ENCODE measurements at places on chromosomes 2 and 18.

GRCh38 chr2:62424899-62425298 lies 81.1 kb downstream of the TMEM17 start:
- peak; percentile 98 for ATAC-seq

DNA sequence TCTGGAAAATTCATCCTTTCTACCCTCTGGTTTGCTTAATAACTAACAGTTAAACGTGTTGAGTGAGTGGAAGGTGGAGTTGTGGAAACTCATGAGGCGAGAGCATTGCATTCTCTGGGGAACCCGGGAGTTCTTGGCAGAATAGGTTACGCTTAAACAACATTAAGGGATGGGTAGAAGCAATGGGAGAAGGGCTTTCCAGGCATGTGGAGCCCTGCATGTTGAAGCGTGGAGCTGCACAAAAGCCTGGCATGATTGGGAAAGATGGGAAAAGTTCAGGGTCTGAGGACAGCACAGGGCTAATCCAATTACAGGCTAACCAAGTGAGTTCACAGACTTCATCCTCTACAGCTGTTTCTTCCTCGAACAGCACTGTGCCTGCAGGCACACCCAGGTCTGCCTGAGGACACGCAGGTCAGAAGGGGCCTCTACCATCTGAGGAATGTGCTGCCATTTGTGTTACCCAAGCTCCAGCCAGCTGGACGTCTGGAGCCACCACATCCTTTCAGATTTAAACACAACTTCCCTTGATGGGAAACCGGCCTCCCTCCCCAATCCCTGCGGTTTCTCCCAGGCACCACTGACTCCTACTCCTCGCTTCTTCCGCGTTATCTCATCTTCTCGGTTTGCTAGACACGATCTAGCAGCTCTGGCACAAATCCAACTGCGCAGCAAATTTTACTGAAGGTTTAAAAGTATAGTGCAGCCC lies 164.2 kb downstream of the ANTXR1 start:
- peak; percentile 17 for ATAC-seq

- ATAC-seq = no peak
Measured at GRCh38 chr2:178247250-178247649, 52.9 kb downstream of the OSBPL6 start.

DNA sequence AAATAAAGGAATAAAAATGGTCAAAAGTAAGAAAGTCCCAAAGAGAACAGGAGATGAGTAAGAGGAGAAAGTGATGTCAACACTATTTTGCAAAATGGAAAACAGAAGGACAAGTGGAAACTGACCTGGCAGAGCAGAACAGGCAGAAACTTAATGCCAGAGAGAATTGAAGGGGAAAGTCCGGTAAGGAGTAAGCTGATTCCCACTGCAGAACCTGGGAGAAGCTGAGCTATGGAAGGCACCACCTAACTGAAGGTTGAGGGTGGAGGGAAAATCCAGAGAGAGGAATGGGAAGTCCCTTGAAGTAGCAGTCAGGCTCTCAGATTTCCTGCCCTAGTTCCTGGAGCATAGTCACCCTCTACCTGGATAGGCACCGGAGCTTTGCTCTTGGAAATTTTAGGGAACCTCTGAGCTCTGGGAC lies 59.8 kb downstream of the MOGAT1 start:
- no peak for ATAC-seq

GRCh38 chr2:37695336-37695735 lies 23.9 kb upstream of the CDC42EP3 start:
- no peak for ATAC-seq

DNA sequence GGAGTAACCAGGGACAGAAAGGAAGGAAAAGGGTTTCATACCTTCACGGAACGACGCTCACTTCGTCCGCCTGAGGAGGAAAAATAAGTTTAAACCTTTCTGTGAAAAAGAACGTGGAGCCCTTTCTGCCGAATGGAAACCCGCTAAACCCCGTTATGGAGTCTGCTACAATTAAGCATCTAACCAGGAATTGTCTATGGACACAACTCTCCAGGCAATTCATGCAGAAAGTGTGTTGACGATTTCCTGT lies 528 bp upstream of the PPP4R3B start:
- ATAC-seq = no peak

- ATAC-seq = no peak
Measured at GRCh38 chr2:190941571-190941970, 61.0 kb downstream of the GLS start.

- ATAC-seq = no peak
Measured at GRCh38 chr18:44520981-44521667, 159.6 kb upstream of the SETBP1 start.

DNA sequence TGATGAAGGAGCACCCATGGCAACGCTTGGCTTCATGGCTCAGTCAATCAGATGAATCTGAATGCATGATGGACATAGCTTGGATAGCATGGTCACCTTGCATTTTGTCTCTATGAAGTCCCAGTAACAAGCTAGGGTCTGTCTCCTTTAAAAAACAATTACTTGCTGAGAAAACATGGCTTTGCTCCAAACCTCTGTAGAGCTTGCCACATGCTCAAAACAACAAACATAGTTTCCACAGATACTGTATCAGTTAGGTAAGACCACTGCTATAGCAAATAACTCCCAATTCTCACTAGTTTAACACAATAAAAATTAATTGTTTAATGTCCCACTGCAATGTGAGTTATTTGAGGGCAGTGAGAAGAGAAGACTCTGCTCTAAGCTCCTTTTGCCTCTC lies 401.0 kb downstream of the IRS1 start:
- no peak for ATAC-seq

DNA sequence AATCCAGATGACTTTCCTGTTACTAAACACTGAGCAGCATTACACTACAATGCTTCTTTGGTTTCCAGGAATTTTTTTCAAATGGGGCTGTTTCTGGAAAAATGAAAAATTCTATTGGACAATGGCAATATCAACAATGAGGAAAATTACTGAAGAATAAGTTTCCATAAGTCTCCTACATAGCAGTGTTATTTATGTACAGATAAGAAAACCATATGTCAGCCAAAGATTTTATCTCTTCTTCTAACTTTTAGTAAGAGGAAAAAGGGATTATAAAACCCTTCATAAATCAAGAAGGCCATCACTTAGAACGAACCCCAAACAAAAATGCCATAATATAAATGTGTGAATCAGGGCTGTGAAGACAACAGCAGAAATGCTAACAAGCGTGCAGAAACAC lies 31.6 kb upstream of the NOSTRIN start:
- ATAC-seq = no peak

DNA sequence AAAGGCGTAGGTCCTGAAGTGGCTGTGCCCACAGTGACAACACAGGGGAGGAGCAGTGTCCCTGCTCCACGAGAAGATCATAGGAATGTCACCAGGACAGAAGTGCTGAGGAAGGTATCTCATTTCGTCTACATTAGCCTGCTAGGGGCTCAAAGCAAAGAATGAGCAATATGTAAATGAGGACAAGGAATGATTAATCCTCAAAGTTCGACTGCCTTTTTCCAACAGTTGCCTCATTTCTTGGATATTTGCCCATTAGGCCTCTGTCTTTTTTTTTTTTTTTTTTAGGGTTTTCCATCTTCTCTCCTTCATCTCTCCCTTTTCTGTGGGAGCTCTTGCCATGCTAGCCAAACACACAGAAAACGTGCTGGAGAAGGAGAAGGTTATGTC lies 105.2 kb upstream of the ARHGAP28 start:
- ATAC-seq = peak; percentile 44

DNA sequence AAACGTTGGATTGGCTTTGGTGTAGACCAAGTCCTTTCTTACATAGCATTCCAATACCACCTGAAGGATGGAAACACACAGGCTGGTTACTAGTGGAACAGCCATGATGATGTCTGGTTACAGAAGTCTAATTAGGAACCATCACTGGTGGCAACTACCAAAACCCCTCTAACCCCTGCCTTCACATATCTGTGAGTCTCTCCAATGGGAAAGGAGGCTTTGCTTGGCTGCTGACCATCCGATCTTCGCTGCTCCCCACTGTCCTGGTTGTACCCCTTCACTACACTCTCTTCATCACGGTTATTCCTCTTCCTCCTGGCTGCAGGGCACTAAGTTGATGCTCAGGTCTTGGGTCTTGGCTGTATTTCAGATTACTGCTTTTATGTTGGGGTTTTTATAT lies 97.7 kb downstream of the SPRED2 start:
- ATAC-seq = no peak

DNA sequence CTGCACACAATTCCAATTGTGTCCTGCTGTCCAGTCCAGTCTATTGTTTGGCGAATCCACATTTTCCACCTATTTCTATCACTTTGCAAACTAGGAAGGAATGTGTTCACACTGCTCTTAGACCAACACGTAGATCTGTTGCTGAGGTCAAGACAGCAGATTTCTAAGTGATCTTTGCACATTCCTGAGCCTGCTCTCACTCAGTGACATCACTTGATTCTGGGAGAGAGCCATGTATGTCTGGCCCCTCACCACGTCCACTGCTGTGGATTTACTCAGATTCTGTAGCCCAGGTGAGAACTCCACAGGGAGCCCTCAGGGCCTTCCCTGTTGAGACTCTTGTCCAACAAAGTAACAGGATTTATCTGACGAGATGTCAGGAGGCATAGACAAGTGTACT lies 317.2 kb downstream of the TSN start:
- ATAC-seq = no peak

DNA sequence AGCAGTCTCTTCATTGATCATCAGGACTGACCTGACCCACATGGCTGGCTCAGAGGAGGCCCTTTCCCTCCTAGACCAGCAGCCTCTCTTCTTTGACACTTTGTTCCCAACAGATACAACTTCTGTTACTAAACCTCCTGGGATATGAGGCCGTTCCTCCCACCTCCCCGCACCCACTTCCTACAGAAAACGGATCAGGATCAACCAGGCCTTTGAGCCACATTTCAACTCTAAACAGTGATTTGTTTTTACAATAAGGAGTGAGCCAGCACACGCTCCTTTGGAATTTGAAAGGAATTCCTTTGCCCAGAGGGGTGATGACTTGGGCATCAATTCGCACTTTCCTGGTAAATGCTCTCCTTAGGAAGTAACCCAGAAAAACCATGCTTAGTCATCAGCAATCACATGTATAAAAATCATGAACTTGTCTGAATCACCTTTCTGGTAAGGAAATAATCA lies 180.4 kb downstream of the FAM124B start:
- ATAC-seq = peak; percentile 88

DNA sequence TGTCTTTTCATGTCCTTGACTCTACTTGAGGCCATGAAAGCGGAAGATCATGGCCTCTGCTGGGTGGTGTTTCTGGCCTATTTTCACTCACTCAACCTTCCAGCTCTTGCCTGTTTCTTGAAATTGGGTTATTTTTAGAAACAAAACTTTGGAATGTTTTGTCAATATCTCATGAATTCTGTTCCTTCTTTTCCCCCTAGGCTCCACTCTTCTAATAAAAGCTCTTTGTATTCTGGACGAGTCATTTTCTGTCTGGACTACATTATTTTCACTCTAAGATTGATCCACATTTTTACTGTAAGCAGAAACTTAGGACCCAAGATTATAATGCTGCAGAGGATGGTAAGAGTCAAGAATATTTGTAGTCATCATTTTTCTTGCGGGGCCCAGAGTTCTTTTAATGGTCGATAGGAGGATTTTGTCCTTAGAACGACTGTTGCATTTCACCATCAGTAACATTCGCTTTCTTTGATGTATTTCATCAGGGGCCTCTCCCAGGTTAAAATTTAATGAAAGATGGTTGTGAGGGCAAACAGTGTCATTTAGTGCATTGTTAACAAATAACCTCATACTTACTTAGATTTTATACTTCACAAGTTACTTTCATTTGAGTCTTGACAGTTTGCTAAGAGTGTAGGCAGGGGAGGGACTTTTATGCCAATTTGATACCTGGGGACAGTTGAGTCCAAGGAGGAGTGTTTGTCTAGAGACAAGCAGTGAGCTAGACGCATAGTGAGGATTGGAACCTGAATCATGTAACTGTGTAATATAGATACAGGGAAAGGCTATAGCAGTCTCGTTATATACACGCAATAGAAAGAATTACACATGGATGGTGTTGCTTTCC lies 64.6 kb downstream of the TRPM8 start:
- no peak for ATAC-seq

GRCh38 chr2:37676274-37676673 lies 4.8 kb upstream of the CDC42EP3 start:
- ATAC-seq = peak; percentile 77

GRCh38 chr2:65393743-65394422 lies 38.5 kb downstream of the SPRED2 start:
- ATAC-seq = no peak

- ATAC-seq = no peak
Measured at GRCh38 chr2:157185476-157186227, 71.9 kb upstream of the GALNT5 start.

GRCh38 chr2:168233726-168234406 lies 13.5 kb downstream of the STK39 start:
- ATAC-seq = no peak

- no peak for ATAC-seq
Measured at GRCh38 chr2:97965116-97965515, 30.6 kb downstream of the TMEM131 start.

GRCh38 chr2:151668737-151669136 lies 65.5 kb downstream of the NEB start:
- no peak for ATAC-seq

GRCh38 chr18:35106013-35106844 lies 65.0 kb downstream of the MAPRE2 start:
- ATAC-seq = no peak
